ENCODE measurements at places on chromosomes 2 and 18.

- DNase-seq, result no peak
Observed at GRCh38 chr2:228543117-228543516, 361.6 kb upstream of the SPHKAP start.

DNA sequence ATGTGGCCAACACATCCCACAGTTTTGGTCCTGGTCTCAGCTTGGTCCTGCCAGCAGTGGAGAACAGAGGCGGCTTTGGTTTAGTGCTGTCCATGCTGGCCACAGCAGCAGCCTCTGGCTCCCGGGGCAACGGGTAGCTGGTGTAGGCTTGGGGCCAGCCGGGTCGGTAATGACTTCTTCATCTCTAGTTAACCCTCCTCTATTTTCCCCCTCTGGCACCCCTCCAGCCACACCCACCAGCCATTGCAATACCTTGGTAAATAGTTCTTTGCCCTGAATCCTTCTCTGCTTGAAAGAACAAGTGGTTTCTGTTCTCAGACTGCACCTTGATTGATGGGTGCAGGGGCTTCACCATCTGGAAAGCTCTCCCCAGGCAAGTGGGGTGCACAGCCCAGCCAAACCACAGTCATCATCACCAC lies 31.7 kb upstream of the ZNF396 start:
- DNase-seq, result no peak

- DNase-seq, result no peak
Observed at GRCh38 chr2:216078776-216079175, 2.8 kb downstream of the PECR start.

DNA sequence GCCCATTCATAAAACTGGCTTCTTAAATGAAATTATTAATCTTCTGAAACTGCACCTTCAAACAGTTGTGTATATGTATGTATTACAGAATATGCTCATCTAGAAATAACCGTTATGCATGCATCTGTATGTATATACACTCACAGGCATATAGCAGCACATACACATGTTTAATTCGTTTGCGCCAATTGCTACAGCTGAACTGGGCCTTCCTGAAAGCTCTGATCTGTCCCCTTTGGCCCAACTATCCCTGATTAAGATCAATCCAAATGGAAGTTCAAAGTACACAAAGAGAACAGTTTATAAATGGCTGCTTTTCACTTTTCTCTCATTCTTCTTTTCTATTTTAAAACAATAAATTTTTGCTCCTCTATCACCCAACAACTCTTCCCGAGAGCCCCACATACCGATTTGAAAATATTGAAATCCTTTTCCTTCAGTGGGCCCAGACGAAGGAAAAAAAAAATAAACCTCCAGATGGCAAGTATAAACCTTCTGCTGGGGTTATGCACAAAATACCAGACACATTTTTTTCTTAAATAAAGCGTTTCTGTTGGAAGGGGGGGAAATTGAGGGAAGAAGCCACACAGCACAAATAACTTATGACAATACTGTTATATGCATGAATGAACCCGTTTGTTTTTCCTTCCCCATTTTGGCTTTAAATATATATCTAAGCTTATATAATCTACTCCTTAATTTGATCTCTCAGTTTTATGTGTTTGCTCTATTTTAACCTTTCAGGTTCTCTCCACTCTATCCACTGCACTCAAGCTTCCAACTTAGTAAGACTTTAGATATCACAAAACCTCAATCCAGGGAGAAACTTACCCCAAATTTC lies 267.3 kb downstream of the TCF4 start:
- peak; percentile 57 for DNase-seq

GRCh38 chr2:15009681-15010080 lies 377.2 kb downstream of the LRATD1 start:
- no peak for DNase-seq

- DNase-seq, result no peak
Observed at GRCh38 chr2:42569883-42570282, 1.5 kb downstream of the MTA3 start.

DNA sequence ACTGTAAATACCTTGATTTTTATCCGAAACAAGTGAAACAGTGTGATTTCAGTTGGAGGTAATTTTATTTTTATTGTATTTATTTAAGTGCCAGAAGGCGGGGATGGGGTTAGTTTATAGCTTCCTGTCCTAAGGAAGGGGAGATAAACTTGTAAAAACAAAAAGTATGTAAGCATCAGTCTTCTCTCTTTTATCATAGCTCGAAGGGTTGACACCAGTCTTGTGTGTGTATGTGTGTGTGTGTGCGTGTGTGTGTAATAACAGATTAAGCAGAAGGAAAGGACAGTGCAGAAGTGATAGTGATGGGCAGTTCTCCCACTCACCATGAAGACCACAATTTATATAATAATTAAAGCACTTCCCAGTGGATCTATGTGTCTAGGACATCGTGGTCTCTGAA lies 793.3 kb downstream of the PLCL1 start:
- DNase-seq, result no peak

GRCh38 chr2:227163998-227164762 lies at the start of the genes COL4A3 and COL4A4:
COL4A3 (plus strand) TSS chr2:227164624; CDS start chr2:227164727, 103 bp downstream.
COL4A4 (minus strand) TSS chr2:227164205; CDS start chr2:227147483, 16,722 bp downstream.
- peak; percentile 28 for DNase-seq

- no peak for DNase-seq
Observed at GRCh38 chr2:109185821-109186570, 57.0 kb downstream of the SH3RF3 start.

DNA sequence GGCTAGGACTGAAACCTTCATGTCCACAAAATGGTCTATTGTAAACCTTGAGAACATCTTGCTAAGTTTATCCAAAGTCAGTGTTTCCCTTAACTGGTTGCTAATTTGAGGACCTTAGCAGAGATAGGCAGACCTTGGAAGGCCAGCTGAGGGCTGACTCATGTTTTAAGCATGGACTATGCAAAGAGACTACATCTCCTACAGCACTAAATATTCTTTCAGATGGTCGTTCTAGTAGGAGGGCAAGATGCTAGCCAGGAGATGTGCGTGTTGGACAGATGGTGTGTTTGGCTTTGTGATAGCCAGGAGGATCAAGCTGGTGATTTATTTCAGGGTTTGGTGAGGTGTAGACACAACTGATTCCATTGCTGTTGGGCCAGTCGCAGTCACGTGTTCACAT lies 75.8 kb downstream of the NRP2 start:
- DNase-seq, result no peak

DNA sequence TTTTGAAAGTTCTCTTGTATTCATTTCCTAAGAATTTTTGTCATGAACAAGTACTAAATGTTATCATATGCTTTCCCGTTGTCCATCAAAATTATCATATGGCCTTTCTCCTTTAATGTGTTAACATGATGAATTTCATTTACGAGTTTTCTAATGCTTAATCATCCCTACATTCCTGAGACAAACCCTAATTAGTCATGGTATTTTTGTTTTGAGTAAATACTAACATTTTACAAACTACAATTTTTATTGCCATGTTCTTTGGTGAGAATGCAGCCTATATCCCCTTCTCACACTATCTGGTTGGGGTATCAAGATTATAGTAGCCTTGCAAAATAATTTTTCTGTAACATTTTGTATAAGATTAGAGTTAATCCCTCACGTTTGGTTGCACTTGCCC lies 14.5 kb downstream of the SMAD2 start:
- DNase-seq, result no peak

DNA sequence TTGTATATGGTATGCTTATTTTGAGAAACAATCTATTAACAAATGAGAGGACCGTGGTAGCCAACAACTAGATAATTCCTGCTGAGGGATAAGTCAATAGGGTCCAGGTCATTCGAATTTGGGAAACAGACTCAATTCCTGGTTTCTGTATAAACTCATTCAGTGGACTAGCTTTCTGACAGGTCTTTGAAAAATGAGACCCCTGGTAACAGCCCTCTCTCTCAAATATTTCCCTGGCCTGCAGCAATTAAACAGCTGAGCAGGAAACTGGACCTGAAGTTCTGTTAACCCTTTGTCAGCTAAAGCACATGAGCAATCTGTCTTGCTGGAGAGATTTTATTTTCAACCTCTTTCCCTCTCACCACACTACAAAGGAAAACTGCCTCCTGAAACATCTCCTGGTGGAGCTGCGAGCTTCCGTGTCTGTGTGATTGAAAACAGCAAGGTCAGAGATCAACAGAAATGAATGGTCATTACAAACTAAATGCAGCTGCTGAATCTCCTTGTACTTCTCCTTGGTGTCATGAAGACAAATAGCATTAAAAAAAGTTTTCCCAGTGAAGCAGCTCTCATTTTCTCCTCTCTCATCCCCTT lies 70.3 kb upstream of the CCDC85A start:
- no peak for DNase-seq

GRCh38 chr2:13916066-13916465 lies 716.5 kb upstream of the LRATD1 start:
- no peak for DNase-seq

DNA sequence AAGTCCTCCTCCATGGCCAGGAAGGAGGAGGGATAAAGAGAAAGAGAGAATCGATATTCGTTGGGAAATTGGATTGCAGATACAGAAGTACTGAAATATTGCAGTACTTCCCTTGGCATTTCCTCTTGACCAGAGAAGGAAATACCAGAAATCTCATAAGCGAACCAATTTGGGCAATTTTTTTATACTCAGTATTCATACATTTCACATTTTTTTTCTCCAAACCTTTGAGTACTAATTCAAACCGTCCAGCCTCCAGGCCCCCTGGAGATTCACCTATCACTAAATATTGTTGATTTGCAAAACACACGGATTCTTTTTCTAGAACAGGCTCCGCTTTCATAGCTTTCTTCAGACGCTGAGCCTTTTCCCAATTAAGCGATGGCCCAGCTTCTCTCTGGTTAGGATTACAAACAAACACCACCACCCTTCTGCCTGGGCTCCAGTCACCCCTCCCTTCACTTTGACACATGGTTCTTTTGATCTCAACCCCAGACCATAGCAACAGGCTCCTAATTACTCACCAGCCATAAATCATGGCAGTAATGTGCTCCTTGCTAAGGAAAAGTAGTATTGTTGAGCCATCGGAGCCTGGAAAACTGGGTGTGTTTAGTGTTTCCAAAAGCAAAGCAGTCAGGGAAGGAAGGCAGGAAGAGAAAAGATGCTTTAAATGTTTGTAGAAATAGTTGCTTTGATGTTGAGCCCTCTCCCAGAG lies 138.4 kb upstream of the CCDC68 start:
- DNase-seq, result peak; percentile 9

- DNase-seq, result no peak
Observed at GRCh38 chr2:149090706-149091105, 52.2 kb downstream of the LYPD6B start.

- no peak for DNase-seq
Observed at GRCh38 chr18:1357724-1358123, 453.1 kb downstream of the ADCYAP1 start.

DNA sequence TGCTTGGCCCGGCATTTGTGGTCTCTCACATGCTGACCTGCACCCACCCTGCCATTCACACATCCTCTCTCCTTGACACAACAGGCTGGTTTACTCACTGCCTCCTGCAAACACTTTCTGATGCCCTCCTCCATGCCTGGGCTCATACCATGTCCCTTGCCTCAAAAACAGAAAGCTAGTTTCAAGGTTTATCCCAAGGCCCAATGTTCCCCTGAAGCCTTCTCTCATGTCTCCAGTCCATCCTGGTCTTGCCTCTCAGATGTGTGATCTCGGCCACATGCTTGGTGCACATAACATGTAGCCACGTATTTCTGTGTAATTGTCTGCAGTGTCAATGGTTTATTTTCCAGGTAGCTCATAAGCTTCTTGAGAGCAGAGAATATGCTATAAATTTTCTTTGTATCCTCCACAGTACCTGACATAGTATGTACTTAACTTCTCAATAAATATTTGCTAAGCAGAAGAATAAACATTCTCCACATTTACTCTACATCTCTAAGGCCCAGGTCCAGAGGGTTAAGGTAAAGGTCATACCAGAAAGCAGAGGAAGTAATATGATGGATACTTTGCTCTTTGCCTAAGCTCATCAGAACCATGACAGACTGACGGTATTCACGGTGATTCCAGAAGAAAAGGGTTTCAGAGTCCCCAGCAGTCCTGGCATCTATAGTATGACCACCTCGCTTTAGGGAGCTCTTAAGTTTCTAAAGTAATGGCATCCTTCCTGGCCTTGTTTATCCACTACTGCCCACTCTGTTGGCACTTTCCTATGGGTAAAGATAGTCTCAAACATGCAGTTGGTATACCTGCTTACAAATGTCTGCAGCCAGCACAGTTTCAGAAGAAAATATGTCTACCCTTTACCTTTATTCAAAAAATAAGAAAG lies 163.4 kb upstream of the ZFP36L2 start:
- no peak for DNase-seq

- no peak for DNase-seq
Observed at GRCh38 chr18:39449566-39449965, 1884.0 kb upstream of the CELF4 start.

- DNase-seq, result peak; percentile 48
Observed at GRCh38 chr18:45386041-45386655, 229.1 kb upstream of the SLC14A2 start.

GRCh38 chr2:25280051-25280687 lies 61.6 kb downstream of the DNMT3A start:
- DNase-seq, result no peak

DNA sequence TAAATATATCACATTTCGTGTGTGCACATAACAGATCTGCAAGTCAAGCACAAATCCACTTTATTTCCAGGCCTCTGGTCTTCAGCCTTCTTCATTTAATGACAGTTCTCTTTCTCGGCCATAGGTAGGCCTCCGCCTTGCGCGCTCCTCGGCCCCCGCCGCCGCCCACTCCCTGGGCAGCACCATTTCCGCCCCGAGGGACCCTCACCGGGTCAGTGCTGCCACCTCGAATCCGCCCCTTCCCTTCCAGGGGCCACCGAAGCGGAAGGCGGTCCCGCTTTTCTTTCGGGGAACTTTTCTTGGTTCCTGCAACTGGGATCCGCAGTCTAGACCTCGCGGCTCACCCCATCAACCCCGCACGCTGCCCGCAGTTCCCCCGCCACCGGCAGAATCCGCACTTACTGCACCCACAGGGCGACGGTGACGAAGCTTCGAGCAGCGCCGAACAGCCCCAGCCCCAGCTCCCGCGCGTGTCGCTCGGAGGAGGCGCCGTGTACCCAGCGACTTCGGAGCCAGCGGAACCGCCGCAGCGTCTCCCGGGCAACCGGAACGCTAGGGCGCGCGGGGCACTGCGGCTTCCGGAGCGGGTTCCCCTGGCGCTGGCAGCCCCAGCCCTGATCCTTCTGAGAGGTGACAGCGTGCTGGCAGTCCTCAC lies at the start of gene CDKL4:
Gene CDKL4 (minus strand): TSS at position 502 of the 655 bp plus-strand sequence.
- no peak for DNase-seq

DNA sequence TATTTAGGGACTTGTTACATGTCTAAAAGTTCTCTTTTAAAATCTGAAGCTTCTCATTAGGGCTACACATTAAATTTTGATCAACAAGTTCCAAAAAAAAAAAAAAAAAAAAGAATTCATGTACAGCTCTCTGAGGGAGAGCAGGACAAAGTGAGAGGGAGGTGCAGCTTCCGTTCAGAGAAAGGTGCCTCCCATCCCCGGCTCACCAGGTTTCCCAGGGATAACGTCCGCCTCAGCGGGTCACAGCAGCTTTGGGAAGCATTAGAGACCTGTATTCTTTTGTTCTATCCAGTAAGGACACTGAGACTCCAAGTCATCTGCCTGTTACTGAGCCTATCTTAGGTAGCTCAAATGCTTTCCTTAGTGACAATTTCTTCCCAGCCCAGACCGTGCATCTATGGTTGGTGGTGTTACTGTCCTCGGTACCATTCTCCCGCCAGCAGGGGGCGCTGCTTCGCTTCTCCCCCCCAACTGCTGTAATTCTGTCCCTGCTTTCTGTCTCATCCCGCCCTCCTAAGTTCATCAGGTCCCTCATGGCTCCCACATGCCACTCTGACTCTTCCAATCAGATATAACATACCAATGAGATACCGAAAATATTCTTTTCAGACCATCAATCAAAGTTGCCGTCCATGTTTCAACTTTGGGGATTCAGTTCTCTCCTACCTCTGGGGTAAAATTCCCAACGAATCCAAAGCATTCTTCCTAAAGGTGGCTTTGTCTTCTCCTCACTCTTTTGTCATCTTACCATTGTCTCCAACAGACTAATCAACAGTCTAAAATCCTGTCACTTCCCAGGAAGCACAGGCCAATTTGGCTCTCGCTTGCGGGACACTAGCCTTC lies 466.5 kb downstream of the METTL4 start:
- peak; percentile 70 for DNase-seq
